ENCODE measurements at places on chromosomes 1 and 21. TPM values are rescaled to one million over a fixed set of nuclear protein-coding genes. Genes with fewer than 3 reads are reported as not detected.
A peak's percentile ranks its signal among the peaks of the same experiment; 100 is the strongest.

Gene FAM43B
- total RNA-seq, result under 0.01 TPM

Gene GJA5
- total RNA-seq, result 0.26 TPM

Gene CORT
- not detected for total RNA-seq

- no peak for DNase-seq
Measured at GRCh38 chr1:26530410-26530894, 891 bp downstream of the RPS6KA1 start.

DNA sequence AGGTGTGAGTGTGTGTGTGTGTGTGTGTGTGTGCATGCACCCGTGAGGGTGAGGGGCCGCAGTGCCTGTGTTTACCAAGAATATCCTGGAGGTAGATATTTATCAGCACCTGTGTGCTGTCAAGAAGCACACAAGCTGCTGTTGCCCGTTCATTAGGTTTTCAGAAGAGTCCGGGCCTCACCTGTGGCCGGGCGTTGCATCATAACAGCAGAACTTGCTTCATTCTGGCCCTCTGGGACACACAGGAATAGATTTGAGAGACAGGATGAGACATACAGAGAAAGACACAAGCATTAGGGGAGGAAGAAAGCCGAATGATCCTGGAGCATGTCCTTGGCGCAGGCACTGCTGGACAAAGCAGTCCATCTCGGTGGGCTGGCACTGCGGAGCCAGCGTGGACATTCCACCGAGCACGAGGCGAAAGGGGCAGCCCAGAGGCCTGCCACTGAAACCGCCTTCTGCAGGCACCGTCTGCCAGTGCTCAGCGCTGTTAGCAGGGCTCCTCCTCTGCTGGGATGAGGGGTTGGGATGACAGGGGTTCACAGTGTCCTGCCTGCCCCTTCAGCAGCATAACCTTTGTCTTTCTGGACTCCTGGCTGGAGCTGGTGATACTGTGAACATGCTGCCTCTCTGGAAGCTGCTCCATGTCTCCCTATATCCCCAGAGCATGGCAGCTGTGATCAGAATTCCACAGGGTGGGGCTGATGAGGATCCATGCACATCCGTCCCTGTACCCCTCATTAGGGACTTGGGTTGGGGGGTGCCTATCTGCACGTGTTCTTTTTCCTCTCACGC is 81.1 kb downstream of the PEX14 start:
- DNase-seq, result no peak

GRCh38 chr1:87246436-87246835 is 82.2 kb upstream of the LMO4 start:
- DNase-seq, result no peak

- peak; percentile 60 for DNase-seq
Measured at GRCh38 chr1:162023547-162024501, at the start of gene OLFML2B. OLFML2B (minus strand) TSS chr1:162023869; CDS start chr1:162023430, 439 bp downstream.

DNA sequence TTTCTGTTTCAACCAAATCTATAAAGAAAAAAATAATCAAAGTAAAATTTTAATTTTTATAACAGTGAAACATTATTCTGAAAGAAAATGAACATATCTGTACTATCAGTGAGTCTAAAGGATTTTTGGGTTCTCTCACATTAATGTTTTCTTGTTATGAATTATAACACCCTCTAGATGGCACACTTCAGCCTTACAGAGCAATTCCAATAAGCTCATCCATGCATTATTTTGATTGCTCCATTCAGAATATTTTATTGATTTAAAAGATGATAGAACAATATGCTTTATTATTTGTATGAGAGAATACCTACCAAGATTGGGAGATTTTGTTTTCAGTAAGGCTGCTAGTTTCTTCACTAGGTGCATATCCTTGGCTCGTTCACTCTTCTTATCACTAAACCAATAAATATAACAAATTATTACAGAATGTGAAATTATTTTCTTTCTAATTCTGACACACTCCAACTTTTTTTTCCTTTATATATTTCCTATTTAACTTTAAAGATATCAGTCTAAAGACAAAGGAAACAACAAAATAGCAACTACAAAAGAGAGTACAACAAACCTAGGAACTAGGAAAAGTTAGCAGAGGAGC is 82.4 kb downstream of the RAB3GAP2 start:
- peak; percentile 48 for DNase-seq
